ENCODE measurements at places on chromosomes 5 and 9.

GRCh38 chr5:31847354-31847753 is 208.4 kb downstream of the PDZD2 start:
- no peak for DNase-seq

DNA sequence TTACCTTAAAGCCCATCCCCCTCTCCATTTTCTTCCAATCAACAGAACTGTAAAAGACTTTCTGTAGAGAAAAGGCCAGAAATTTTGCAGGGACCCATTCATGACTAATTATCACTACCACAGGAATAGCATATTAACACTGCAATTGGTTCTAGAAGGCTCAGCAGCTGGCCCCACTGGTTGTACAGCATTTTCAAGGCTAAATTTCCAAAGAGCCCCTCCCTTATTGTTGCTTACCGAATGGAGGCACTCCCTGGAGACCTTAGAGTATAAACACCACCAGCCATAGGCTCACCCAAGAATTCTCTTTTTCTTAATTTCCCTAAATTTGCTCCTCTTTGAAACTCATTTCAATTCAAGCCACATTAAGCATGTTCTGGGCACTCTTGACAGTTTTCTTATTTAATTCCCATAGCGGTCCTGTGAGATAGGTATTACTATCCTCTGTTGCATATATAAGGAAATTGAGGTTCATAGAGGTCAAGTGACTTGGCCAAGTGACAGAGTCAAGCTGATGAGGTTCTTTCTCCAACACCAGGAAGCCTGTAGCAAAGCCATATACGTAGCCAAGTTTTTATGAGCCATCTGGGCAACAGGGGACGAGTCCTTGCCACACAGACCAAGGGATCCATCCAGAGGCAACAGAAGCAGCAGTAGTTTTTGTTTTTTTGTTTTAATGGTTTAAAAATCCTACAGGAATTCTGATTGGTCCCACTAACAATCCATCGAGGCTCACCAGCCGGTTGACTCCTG is 83.9 kb upstream of the NR5A1 start:
- DNase-seq: no peak

- DNase-seq: no peak
These were observed 12.1 kb downstream of the DCAF12 start for GRCh38 chr9:34114436-34114835.

- no peak for DNase-seq
These were observed 64.8 kb upstream of the ZNF462 start for GRCh38 chr9:106798016-106798799.

DNA sequence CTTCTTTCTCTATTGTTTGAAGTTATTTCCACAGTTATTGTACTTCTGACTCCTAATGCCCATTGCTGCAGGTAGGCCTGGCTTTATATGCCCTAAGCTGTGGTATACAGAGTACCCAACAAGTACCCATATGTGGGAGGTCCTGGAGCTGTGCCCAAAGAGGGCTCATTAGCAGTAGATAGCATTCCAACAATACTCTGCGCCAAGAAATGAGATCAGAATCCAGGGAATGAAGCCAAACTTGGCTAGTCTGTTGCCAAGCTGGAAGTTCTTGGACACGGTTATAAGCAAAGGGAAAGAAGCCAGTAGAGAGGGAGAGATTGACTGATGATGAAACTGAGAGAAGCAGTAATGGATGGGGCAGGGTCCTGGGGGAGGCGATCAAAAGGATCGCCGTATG is 29.7 kb upstream of the FAM169A start:
- DNase-seq: peak; percentile 8

Measured in anterior cingulate cortex (tissue), 58 donors.